ENCODE measurements at places on chromosomes 12 and 14. TPM values are rescaled to one million over a fixed set of nuclear protein-coding genes. Genes with fewer than 3 reads are reported as not detected.

DNA sequence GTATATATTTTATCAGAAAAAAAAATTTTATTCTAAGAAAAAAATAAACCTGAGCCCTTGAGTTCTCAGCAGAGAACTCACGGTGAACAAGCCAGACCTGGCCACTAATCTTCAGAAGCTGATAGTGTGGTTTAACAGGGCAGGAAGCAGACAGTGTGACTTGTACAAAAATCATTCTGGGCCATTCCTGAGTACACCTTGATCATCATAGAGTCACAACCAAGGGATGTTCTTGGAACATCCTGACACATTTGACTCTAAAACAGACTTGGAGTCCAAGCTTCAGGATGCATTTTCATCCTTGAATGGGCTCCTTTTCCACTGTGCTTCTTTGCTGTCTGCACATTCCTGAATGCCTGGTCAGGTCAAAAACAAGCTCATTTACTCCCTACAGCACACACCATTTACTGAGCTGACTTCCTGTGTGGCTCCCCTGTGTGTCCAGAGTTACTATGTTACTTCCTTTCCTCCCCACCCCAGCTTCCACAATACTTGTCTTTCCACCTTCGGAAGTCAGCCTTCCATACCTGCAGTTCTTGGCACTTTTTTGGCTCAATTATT lies 112.0 kb downstream of the ANO6 start:
- DNase-seq = peak; percentile 6

DNA sequence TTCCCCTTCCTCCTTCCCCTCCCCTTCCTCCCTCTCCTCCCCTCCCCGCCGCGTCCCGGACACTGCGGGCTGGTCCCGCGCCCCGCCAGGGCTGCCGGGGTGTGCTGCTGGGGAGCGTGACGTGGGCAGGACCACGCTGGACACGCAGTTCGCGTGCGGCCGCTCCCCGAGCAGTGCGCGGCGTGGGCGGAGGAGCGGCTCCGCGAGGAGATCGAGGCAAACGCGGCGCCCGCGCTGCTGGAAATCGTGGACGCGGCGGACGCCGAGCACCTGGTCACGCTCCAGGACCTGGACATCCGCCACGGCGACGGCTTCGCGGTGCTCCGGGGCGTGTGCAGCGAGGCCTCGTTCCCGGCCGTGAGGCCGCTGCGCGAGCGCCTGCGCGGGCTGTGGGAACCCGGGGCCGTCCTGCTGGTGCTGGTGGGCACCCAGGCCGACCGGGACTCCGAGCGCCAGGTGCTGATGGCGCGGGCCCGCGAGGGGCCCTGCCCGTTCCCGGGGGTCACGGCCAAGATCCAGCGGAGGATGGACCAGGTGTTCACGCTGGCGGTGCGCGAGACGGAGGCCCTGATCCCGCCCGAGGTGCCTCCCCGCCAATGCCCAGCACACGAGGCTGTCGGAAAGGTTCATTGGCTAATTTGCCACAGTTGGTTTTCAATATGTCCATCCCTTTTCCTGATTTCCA lies 84.3 kb downstream of the TNFAIP2 start:
- peak; percentile 13 for DNase-seq

GRCh38 chr12:49838973-49839633 lies 3.8 kb downstream of the BCDIN3D start:
- DNase-seq = peak; percentile 54

DNA sequence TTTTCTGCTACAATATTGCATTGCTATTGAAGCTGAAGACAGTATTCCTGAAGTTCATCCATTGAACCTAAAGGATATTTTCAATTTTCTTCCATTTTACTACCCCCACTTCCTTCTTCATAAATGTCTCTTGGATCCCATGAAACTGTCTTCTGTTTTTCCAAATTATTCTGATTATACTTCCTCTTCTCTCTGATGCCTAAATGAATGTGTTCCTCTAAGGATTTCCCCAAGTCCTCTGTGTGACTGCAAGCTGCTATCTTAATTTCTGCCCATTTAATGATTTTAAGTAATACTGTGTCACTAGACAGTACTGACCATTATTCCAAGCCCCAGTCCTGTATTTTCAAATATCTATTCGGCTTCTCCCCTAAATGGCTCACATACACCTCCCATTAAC lies 102.9 kb downstream of the TAOK3 start:
- DNase-seq = no peak

DNA sequence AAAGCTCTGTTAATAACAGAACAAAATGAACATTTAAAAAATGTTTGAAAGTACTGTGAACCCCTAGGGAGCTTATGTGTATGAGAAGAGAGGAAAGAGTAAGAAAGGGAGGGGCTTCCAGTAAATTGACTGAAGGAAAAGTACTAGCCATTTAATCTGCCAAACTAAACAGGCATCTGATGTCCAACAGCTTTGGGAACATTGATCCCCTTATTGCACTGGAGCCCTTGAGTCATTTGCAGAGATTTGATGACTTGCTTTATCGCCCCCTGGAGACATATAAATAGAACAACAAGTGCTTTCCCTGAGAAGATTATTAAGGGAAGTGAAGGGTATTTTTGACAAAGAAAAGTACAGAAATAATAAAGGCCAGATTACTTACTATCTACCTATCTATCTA lies 319.3 kb upstream of the NOVA1 start:
- no peak for DNase-seq

Gene LRRC10
- not detected for total RNA-seq

DNA sequence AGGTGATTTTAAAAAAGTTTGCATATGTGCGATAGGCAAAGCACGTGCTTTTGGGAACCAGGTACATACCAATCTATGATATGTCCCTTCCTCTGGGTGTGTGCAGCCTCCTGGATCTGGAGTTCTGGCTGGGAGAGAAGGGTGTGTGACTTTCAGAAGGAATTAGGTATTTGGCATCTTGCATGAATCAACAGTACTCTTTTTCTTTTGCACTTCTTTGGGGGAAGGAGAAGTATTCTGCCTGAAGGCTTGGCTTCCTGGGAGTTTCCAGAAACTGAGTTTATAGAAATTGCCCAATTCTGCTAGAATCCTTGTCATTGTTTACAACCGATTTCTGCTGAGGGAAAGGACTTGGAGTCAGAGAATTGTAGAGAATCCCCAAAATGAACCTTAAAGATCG lies 2.9 kb upstream of the CLMN start:
- DNase-seq = no peak

DNA sequence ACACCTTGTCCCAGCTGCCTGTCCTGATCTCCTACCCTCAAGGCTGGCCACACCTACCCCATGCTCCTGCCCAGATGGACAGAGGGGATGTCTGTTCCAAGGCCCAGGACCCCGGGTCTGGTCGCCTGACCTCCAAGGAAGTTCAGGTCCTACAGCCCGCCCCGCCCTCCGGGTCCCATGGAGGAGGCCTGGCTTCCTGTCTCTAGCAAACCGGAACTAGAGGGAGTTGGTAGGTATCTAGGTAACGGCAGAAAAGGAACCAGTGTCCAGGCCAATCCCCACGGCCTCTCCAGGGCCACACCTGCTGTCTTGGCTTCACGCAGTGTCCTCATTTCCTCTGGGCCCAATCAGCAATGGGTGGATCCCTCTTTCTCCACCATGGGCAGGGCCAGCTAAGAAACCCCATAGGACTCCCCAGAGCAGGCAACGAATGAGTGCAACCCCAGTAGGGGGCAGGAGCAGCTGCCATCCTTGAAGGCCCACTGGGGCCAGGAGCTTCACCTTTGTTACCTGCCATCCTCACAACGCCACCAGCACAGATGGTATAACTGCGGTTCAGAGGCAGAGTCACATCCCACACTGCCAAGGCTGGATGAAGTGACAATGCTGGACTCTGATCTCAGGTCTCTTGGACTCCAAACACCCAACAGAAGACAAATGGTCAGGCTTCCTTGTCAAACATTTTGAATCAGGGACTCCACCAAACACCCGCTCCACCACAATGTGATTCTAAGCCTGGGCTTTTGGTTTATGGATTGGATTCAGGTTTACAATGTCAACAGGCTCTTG lies 25.1 kb upstream of the RPLP0 start:
- DNase-seq = no peak

Gene DNAAF2
- total RNA-seq = 8.6 TPM

GRCh38 chr14:104461676-104462449 lies 117.7 kb upstream of the C14orf180 start:
- no peak for DNase-seq

- no peak for DNase-seq
These were observed 4.1 kb upstream of the WIF1 start for GRCh38 chr12:65125247-65125646.

Gene BCL11B
- total RNA-seq = 1.0 TPM

DNA sequence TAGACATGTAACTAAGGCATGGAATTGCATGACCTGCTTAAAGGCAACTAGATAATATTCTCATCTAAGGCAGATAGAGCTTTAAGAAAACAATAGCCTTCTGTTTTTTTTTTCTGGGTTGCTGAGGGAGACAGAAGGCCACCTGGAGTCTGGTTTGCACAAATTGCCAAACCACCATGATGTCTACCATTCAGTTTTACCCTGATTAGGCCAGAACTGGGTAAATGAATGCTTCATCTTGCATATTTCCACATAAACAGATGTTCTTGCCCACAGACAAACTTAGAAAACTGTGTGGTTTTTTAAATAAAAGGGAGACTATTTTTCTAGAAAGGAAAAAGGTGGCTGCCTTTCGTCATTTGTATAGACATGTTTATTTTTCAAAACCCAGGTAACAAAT lies 278.7 kb upstream of the PRICKLE1 start:
- DNase-seq = no peak

- peak; percentile 4 for DNase-seq
These were observed 207.0 kb downstream of the ATP23 start for GRCh38 chr12:58148405-58148804.

- no peak for DNase-seq
These were observed 115.5 kb downstream of the PAPOLA start for GRCh38 chr14:96617635-96618034.

DNA sequence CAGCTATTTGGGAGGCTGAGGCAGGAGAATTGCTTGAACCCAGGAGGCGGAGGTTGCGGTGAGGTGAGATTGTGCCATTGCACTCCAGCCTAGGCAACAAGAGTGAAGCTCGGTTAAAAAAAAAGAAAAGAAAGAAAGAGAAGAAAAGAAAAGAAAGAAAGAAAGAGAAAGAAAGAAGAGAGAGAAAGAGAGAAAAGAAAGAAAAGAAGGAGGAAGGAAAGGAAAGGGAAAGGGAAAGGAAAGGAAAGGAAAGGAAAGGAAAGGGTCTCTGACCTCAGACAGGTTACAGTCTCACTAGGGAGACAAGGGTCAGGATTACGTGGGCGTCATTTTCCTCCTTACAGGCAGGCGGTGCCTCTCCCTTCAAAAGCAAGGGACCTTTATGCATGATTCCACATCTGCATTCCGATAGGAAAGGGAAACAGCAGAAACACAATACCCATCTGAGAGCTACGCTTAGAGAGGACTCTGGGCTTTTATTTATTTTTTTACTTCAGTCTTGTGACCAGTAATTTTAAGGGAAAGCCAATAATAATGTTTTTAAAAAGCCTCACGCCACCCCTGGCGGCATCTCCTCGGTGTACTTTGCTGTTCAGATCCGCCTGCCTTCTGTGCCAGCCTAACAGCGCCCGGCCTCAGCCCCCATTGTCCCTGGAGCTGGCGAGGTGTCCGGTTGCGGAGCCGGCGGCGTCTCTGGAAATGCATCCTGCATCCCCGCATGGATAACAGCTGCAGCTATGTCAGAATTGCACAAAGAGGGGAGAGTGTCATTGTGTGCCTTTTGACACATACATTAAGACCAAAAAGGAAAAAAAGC lies 945 bp upstream of the HIP1R start:
- DNase-seq = peak; percentile 80

Gene NXPH4
- not detected for total RNA-seq

- no peak for DNase-seq
These were observed 652 bp upstream of the SELPLG start for GRCh38 chr12:108634341-108634751.

GRCh38 chr14:44759277-44759676 lies 202.5 kb downstream of the KLHL28 start:
- DNase-seq = no peak

Gene LRRIQ1
- 1.1 TPM for total RNA-seq

Gene IL26
- not detected for total RNA-seq

DNA sequence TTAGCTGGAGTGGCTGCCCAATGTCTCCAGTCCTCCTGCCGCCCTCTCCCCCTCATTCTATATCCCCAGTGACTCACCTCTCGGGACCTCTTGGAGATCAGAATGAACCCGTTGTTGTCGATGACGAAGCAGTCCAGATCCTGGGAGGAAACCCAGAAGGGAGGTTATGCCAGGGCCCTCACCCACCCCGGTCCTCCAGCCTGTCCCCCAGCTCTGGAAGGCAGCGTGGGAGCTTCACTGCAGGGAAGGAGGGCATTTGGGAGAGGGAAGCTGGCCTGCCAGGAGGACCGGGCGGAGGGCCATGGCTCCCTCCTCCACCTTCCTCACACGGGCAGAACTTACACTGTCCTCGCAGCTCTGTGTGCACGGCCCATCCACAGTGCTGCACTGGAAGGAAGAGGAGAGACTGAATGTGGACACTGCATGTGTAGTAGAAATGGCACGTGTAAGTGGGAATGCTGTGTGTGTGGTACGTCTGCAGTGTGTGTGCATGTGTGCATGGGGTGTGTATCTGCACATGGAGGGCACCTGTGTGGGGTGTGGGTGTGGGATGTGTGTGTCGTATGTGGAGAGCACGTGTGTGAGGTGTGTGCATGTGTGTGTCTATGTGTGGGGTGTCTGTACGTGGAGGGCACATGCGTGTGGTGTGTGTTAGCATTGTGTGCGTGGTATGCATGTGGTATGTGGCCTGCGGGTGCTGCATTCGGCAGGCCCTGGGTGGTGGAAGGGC lies 10.0 kb upstream of the LRTM2 start:
- DNase-seq = no peak

Gene PLEK2
- total RNA-seq = 0.62 TPM

DNA sequence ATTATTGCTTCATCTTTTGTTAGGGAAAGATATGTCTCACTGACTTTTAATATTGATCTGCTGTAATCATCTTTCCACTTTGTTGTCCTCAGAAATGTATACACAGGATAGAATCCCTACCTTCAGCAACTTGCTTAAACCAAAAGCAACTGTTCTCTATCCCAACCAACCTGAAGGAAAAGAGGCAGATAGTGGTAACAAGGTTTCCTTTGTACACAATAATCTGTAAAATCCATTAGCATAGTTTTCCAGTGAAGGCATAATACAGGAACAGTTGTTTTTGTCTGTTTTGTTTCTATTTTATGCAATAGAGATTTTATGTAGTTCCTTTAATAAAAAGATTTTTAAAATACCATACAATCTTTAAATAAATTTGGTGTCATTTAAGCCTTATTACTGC lies 170.5 kb downstream of the PIK3C2G start:
- DNase-seq = no peak

Gene NPFF
- not detected for total RNA-seq

Gene TRIP11
- 46.8 TPM for total RNA-seq
